AG20443 (cell line): ENCODE measurements at places on chromosomes 2 and 18.
A peak's percentile ranks its signal among the peaks of the same experiment; 100 is the strongest.

- peak; percentile 61 for DNase-seq
Measured at GRCh38 chr2:234579231-234579962, 82.5 kb upstream of the ARL4C start.

- peak; percentile 48 for DNase-seq
Measured at GRCh38 chr18:58495207-58495606, 133.7 kb downstream of the ALPK2 start.

DNA sequence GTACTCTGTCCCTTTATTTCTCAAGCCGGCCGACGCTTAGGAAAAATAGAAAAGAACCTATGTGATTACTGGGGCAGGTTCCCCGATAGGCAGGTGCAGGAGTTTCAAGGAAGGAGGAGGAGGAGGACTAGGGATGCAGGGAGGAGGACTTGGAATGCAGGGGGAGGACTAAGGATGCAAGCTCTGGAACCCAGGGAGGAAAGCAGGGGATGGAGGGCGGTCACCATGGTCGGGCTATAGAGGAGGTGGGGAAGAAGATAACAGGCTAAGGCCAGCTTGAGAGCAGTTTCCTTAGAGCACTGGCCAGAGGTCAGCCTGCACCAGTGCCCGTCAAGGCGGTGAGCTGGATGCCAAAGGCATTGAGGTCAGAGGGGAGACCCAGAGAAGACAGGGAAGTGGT is 18.7 kb upstream of the B3GNT7 start:
- no peak for DNase-seq

- DNase-seq: no peak
Measured at GRCh38 chr2:203018181-203018580, 3.5 kb downstream of the NBEAL1 start.

DNA sequence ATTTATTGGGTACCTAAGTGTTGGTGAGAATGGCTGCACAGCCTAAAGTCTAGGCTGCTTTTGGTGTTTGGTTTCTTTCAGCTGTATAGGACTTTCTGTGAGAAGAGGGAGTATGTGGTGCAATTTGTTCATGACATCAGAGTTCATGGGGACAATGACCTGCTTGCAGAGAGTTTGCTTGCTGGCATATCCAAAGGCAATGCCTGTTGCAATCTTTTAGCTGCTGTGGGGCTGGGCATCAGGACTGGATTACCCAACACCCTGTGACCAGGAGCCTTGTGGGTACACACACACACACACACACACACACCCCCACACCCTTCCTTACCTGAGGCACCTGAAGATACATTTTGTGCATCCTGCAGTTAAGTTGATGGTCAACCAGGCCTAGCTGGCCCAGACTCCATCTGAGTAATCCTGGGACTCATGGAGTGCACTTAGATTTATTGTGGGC is 68.4 kb downstream of the LIPG start:
- no peak for DNase-seq

- no peak for DNase-seq
Measured at GRCh38 chr2:68432696-68433658, 34.1 kb downstream of the FBXO48 start.

DNA sequence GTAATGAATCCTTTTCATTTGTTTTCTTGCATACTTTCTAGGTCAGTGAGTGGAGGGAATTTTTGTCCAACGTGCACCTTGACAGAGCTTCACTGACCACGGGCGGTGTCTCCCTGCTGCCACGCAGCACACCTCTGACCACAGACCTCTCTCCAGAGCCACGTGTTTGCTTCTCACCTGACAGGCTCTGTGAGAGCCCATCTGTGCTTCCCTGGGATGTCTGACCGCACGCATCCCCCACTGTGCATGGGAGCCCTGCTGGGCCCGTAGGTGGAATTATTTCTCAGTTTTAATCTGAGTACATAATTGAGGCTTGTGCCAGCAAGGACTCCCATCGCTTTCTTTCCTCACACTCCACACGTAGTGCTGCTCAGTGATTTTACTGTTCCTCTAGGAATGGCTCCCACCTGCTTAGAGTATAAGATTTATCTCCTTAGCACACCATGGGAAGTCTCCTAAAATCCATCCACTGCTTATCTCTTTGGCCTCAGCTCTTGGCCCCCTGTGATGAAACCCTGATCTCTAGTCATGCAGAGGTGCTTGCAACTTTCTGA is 482.6 kb downstream of the TSN start:
- no peak for DNase-seq

DNA sequence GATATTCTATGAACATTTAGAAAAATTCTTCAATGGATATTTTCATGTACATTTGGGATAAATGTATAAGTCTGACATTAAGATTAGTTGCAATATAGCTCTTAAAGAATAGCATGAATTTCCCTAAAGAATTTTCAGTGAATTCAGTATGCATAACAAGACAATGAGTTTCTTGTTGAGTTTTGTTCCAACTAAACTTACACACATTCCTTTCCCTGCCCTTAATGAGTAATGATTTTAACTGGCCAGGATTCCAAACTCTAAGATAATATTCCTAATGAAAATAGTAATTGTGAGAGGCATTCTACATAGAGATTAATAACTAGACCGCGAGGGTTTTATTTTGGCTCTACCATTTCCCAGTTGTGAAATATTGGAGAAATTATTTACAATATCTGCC is 390.3 kb upstream of the GALNT5 start:
- no peak for DNase-seq

DNA sequence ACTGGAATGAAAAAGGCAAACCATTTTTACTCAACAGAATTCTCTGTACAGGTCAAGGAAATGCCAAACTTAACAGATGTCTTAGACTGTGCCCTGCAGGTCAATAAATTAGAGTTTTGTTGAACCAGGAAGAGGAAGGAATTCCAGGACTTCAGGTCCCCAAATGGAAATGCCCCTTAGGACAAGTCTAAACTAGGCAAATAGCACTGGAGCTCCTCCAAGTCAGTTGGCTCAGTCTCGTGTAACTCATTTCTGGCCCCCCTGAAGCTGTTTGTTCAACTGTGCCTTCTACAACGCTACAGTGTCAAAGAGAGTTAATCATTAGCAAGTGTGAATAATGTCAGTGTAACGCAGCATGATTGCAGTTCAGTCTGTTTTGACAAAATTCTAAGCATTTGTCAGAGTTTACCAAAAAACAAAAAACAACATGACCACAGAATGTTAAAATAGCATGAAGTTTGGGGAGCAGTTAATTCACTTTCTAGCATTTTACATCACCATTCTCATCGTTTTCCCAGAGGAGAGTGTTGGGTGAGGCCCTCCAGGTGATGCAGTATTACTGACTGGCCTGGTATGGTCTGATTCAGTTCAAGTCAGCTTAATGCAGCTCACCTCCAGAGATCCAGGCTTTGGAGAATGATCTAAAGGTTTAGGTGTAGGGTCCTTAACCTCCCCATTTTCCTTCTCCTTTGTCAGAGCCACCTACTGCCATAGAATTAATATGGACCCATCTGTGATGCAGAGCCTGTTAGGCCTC is 108.1 kb downstream of the AQP4 start:
- no peak for DNase-seq

GRCh38 chr2:202743613-202744012 is 108.8 kb downstream of the FAM117B start:
- DNase-seq: no peak

GRCh38 chr18:2606335-2606734 is 35.0 kb downstream of the NDC80 start:
- DNase-seq: no peak

GRCh38 chr2:173741759-173742158 is 223.4 kb downstream of the SP3 start:
- DNase-seq: no peak
